ENCODE measurements at places on chromosomes 1 and 21.

DNA sequence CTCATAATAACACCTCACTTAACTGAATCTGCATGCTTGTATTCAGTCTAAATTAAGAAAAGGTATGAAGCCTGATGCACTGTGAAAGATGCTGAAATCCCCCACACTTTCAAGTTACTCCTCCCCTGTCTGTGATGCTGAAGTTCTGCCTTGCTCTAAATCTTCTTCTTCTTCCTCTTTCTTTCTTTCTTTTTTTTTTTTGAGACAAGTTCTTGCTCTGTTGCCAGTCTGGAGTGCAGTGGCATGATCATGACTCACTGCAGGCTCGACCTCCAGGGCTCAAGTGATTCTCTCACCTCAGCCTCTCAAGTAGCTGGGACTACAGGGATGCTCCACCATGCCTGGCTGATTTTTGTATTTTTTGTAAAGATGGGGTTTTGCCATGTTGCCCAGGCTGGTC lies 231.0 kb upstream of the B3GALT2 start:
- no peak for DNase-seq

DNA sequence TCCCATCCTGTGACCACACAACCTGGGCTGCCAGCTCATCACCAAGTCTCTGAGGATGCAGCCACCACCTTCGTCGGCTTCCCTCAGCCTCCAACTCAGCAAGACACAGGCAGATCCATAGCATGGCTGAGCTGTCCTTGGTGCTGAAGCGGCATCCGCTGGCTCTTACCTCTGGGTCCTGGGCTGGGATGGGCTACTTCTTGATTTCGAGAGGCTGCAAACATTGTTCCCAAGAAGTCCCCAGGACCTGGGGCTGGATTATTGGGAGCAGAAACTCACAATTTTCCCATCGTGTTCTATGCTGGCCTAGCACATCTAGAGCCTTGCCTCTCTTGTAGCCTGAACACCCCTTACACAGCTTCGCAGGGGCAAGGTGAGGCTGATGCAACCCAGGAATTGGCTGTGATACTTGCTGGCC lies 24.9 kb upstream of the C1QA start:
- DNase-seq, result no peak

DNA sequence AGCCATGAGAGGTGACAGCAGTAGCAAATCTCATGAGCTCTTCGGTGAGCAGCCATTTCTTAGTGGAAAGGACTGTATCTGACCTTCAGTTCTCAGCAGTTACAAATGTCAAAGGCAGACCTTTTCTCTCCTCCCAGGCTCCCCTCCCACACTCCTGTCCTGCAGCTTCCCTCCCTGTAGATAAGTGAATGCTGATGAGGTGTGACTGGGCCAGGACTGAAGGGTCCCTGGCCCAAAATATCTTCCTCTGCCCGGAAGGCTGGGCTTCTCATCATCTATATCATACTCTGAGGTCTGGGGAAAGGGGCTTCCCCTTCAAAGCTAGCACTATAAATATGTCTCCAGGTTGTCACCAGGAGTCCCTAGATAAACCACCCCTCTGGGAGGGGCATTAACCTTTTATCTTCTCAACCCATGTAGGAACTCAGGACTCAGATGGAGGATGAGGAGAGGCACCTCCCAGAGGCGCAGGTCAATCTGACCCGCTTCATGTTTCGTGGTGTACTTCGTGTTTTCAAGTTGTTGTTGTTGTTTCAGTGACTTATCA lies 3.6 kb upstream of the ADAMTSL4 start:
- no peak for DNase-seq

GRCh38 chr1:47843059-47843458 lies 154.1 kb downstream of the TRABD2B start:
- no peak for DNase-seq

GRCh38 chr1:112672009-112672408 lies 2.5 kb upstream of the MOV10 start:
- no peak for DNase-seq

- DNase-seq, result no peak
These were observed 98.5 kb upstream of the ADGRL2 start for GRCh38 chr1:81702079-81702715.

DNA sequence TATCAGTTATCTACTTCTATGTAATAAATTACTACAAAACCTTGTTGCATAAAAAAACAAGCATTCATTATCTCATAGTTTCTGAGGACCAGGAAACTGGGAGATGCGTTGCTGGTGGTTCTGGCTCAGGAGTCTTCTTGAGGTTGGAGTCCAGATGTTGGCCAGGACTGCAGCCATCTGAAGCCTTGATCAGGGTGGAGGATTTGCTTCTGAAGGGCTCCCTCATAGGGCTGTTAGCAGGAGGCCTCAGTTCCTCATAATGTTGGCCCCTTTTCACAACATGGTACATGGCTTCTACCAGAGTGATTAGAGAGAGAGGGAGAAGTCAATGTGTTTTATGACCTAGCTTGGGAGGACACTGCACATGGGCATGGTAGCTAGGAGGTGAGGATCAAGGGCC lies 137.4 kb downstream of the CNIH3 start:
- DNase-seq, result no peak

GRCh38 chr1:182755632-182756031 lies 33.9 kb upstream of the NPL start:
- no peak for DNase-seq

DNA sequence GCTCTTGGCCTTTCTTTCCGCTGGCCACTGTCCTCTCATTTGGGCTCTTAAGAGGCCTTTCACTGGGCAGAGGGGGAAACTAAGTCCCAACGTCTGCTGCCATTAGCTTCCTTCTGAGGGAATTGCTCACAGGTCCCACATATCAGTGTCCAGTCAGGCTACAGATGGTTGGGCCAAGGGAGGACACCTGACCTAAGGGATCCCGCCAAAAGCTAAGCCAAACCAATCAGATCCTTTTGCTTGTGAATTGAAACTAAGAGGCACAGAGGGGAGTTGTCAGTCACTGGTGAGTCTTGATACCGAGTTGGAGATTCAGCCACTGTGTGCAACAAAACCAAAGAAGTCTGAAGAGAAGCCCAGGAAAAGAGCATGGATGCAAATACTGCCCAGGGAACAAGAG lies 5.7 kb upstream of the NT5C1A start:
- DNase-seq, result no peak

DNA sequence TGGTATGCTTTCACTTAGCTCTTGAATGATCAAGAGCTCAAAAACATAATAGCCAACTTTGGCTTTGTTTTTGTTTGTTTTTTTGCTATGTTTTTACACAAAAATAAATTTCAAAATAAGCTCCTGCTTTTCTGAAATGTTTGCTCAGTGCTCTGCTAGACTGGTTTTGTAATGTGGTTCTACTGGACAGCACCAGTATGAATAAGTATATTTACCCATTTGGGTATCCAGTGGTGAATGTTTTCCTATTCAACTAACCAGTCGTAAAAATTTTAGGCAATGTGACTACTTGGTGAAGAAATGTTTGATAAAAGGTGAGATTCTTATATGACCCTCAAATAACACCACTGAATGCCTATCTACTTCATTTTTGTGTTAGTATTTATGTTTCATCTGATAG lies 308.6 kb downstream of the PTPRC start:
- DNase-seq, result no peak
